ENCODE measurements at places on chromosomes 3 and 15.

GRCh38 chr3:113534365-113534764 lies 2.0 kb downstream of the SIDT1 start:
- no peak for DNase-seq

DNA sequence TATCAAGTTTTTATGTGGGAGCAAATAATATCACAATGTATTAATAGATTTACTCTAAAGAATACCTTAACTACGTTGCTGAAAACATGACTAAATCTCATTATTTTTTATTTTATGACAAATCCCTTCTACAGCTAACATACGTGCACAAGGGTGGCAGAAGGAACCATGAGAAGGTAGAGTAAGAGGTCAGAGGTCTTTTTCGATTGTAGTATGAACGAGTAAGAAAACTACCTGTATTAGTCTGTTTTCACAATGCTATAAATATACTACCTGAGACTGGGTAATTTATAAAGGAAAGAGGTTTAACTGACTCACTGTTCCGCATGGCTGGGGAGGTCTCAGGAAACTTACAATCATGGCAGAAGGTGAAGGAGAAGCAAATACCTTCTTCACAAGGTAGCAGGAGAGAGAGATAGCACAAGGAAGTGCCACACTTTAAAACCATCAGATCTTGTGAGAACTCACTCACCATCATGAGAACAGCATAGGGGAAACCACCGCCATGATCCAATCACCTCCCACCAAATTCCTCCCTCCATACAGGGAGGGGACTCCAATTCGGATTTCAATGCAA lies 95.3 kb downstream of the SUCLG2 start:
- DNase-seq = no peak

GRCh38 chr3:195312714-195313113 lies 41.8 kb upstream of the XXYLT1 start:
- no peak for DNase-seq

- no peak for DNase-seq
These were observed 21.0 kb downstream of the PLXNB1 start for GRCh38 chr3:48408823-48409281.

DNA sequence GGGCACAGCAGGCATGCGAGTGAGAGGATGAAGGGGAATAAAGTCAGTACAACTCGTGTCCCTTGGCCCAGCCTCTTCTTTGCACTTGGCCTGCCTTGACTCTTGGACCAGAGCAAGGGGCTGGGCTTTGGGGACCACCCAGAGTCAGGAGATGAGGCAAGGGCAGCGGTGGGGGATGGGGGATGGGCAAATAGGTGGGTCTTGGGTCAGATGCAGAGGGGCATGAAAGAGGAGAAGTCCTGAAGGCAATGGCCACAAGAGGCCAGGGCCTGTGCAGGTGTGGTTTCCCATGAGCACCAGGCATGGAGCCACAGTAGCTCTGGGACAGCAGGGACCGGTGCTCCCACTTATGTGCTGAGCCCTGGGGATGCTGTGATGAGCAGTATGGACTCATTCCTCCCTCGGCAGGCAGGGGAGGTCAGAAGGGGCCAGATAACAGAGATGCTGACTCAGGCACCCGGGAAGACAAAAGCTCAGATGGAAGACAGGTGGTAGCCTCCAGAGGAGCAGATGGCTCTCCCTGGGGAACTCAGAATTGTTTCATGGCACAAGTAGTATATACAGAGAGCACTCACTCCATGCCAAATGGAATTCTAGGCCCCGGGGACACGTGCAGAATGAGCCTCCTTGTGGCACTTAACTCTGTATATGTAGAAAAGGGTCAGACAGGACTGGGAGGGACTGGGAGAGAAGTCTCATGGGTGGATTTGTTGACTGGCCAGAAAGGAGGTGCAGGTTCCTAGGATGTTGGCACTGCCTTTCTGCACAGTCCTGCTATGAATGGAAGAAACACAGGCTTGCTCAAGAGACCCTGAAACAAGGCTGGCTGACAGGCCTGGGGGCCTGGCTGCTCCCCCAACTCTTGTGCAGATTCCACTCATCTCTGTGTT lies 14.3 kb downstream of the ZBTB47 start:
- DNase-seq = no peak

DNA sequence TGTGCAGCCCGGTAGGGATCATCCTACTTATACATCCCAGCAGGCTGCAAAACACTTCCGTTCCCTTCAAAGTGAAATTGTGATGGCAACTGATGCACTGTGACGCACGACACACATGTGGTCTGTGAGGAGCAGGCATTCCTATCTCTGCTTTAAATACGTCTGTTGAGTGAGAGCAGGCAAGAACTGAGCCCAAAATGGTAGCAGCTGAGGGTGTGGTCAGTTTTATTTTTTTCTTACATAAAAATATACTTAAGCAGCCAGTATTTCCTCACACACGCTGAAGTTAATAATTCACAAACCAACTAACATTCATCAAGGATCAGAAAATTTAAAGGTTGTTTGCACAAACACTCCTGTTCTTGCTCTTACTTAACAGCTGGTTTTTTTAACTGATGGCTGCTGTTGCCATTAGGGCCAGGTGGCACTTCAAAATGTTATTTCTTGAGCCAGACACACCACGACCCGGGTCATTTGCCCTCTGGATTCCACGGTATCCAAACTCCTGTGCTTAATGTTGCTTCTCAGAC lies 23.9 kb downstream of the LRIG1 start:
- no peak for DNase-seq

All from NCI-H748 treated with DMSO at 0.1 percent for 48 hours (cell line).